ENCODE measurements at places on chromosomes 4 and X.

- no peak for DNase-seq
Observed at GRCh38 chr4:107733431-107733925, 13.4 kb upstream of the PAPSS1 start.

DNA sequence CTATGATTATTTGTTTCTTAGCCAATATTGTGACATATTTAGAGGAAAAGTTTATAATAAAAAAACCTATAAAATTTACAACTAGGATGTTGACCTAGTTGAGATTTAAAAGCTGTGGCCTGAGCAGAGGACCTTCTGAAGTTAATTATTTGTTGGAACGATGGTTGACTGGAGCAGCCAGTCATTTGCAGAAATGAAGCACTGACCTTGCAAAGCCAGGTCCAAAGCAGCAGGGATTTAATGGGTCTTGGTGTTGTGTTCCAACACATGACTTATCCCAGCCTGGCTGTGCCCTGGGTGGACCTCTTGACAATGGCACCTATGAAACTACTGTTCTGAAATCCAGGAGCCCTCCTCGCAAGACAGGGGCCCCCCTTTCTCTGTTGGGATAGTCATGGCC lies 235.2 kb downstream of the FRAS1 start:
- DNase-seq: no peak

DNA sequence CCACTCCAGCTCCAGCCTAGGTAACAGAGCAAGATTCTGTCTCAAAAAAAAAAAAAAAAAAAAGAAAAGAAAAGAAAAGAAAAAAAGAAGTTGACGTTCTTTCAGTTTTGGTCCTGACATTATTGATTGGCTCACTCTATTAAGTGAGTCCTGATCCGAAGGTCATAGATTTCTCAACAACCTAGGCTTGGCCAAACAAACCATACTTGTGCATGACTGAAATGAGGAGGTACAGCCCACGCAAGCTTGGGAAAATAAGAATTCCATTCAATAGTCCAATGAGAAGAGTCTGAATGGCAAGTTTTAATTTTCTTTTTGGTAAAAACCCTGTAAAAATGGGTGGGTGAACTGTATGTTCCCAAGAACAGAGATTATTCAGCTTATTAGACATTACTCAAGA lies 3.2 kb upstream of the ETNPPL start:
- DNase-seq: no peak

DNA sequence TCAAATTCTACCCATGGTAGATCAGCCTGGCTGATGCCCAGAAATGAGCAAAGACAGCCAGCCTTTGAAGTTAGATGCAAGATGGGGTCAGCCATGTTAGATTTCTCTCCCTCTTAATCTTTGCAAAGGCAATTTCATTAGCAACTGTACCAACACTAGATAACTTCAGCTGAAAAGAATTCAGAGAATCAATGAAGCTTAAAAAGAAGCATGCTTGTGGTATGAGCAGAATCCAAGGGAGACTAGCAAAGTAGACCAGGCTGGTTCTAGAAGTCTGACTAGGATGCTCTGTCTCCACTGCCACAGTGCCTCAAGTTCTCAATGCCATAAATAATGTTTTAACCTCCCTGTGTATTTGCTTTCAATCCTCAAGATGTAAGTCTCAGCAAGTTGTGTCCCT lies 247.3 kb downstream of the SLC7A11 start:
- no peak for DNase-seq

- DNase-seq: no peak
Observed at GRCh38 chr4:158315706-158316105, 105.4 kb downstream of the TMEM144 start.

- DNase-seq: peak; percentile 65
Observed at GRCh38 chrX:40098264-40099054, 701 bp upstream of the BCOR start.

GRCh38 chrX:14528629-14529289 lies 577 bp upstream of the GLRA2 start:
- peak; percentile 62 for DNase-seq

All from Caki2 (cell line).